CD4-positive, alpha-beta T cell treated with Interleukin-17A for 1 hour (primary cell): ENCODE measurements at places on chromosomes 16 and 17.
A peak's percentile ranks its signal among the peaks of the same experiment; 100 is the strongest.

- DNase-seq: peak; percentile 13
Observed at GRCh38 chr17:18860161-18860972, 2.4 kb downstream of the PRPSAP2 start.

DNA sequence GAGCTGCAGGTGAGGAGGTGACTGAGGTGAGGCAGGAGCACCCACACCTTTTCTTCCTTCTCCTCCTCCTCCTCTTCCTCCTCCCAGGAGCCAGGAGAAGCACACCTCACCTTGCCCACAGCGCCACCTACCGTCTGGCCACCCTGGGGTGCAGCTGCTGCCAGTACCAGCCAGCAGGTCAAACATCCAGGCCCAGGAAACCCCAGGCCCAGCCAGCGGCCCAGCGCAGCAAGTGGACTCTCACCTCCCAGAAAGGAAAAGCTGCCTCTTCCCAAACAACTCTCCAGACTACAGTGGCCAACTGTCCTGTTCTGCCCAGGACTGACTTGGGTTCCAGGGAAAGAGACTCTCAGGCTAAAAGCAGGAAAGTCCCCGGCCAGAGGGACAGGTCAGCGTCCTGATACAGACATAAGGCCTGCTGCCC is 22.7 kb downstream of the PEMT start:
- peak; percentile 36 for DNase-seq

DNA sequence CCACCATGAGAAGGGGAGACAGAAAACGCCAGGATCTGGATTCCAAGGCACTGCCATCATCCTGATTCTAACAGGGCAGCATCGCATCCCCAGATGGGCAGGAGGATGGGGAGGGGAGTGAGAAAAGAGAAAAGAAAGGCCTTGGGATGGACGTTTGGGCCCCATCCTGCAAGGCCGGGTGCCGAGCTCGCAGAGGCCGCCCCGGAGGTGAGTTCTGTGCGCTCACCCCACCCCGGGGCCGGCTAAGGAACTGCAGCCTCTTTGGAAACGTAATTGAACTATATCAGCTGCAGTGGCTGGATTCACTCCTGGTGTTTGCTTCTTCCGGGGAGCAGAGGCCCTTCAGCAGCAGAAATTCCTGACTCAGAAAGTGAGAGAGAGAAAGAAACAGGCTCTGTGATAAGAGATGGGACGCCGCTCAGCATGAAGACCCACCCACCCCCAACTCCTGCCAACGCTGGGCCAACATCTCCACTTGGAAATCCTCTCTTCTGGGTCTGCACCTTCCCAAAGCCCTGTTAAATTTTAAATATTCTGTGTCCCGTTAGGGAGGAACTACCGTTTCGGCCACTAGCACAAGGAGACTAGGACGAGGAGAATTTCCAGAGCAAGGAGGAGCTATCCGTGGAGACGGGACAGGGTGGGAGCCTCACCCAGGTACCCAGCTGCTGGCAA is 8.5 kb upstream of the SSTR2 start:
- DNase-seq: peak; percentile 51

DNA sequence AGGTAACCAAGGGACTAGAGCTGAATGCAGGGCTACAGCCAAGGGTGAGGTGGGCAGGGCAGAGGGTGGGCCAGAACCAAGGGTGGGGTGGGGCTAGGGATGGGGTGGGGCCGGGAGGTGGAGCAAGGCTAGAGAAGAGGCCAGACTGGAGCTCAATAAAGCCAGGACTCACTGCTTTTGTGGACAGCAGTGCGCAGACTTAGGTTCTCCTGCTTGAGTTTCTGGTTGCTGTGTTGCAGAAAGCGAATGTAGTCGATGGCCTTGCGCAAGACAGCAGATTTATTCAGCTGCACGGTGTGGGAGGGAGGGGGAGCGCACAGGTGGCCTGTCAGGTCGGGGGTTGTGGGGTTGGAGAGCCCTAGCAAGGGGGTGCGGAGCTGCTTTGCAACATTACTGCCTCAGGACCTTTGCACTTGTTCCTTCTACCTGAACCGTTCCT is 18.7 kb downstream of the SREBF1 start:
- DNase-seq: no peak

DNA sequence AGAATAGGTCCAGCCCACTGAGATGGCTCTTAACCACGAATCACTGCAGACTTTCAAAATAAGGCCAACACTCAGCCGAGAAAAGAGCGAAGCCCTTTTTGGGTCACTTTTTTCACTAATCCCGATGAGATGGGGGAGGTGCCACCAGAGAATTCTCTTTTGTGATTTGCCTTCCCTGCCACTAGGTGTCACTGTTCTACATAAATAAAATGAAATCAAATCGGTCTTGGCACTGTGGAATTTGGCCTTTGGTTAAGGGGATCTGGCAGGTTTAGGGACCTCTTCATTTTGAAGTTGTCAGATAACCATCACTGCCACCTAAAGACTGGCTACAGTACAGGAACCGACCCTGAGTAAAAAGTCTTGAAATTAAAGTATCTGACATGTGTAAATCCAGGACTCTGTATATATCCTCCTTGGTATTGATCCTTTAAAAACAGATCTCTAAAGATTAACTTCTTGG is 147.0 kb downstream of the HS3ST4 start:
- peak; percentile 51 for DNase-seq

GRCh38 chr16:68299571-68300453 is 10.9 kb downstream of the SLC7A6OS start:
- DNase-seq: no peak

DNA sequence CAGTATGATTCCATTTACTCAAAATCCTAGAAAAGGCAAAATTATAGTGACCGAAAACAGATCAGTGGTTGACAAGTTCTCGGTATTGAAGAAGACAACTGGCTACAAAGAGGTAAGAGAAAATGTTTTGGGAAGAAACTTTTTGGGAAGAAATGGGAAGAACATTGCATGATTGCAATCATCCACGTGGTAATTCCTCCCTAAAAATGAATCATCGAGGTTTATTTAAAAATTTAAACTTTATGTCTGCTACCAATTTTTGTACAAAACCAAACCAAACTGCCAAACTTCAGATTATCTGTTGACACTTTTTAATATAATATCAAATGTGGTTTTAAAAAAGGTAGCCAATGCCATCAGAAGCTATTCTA is 8.1 kb downstream of the SMURF2 start:
- DNase-seq: no peak

- no peak for DNase-seq
Observed at GRCh38 chr16:74304164-74304834, 7.7 kb downstream of the PSMD7 start.

GRCh38 chr16:75443298-75443697 is 10.0 kb upstream of the CFDP1 start:
- DNase-seq: no peak

DNA sequence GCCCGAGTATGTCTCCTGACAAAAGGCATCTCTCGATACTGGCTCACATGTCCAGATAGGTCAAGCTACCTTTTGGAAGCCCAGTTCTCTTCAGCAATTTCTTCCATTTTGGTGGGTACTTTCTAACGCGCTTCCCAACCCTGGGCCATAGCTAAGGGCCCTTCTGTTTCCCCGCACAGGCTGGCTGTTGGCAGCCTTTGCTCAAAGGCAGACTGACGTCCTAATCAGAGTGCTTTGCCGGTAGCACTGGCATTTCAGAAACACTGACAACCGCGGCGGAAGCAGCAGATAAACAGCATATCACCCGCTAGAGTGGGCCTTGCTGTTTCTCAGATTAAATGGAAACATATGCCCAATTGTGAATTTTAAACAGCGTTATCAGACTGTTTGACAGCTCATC is 49.3 kb upstream of the MPHOSPH6 start:
- DNase-seq: no peak

DNA sequence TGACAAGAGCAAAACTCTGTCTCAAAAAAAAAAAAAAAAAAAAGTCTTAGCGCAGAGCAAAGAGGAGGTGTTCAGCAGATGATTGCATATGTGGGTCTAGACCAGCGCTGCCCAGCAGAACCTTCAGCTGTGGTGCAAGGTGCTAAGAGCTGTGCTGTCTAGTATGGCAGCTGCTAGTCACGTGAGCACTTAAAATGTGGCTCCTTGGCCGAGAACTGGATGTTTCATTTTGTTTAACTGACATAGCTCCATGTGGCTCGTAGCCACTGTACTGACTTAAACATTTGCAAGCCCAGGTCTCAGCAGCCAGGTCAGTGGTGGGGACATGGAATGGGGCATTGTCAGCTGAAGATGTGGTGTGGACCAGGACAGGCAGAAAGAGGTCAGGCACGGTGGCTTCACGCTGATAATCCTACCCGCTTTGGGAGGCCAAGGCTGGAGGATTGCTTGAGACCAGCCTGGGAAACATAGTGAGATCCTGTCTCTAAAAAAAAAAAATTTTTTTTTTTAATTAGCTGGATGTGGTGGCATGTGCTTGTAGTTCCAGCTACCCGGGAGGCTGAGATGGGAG is 9.2 kb downstream of the C1QTNF1 start:
- no peak for DNase-seq

DNA sequence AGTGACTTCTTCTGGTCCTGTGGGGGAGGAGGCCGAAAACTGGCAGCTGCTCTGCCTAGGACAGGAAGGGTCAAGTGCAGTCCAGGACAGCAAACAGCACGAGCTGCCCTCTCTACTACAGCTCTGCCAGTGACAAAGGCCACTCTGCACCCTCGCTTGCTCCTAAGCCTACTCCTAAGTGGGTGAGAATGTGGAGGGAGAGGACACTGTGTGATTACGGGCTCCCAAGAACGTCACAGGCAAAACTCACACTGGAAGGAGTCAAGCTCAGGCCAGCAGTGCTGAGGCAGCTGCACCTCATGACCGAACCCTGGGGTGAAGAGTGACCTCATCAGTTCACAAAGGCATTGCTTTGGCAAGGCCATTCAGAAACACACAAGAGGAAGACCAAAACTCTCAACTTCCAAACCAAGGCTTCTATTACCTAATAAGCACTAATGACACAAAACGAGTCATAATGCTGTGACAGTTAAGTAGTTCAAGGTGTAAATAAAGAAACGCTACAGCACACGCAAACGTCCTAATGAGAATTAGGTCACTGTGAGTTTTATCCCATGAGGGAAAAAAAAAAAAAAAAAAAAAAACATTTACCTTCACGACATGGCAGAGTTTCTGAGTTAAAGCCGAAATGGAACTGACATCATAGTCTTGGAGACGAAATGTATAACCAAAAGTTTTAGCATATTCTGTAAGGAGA is 35.1 kb downstream of the MARF1 start:
- DNase-seq: no peak

DNA sequence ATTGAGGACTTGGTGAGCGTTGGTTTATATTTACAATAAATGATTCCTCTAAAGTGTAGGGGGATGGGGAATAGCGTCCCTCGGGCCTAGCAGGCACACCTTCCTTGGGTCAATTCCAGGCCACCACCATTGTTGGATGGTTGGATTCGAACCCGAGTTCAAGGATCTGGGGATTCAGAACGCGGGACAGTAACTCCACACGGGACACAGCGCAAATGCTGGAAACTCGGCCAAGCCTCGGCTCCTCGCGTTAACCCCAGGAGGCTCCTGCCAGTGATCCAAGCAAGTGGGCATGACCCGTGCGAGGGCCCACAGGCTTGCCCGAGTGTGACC is 613 bp downstream of the B9D1 start:
- no peak for DNase-seq

DNA sequence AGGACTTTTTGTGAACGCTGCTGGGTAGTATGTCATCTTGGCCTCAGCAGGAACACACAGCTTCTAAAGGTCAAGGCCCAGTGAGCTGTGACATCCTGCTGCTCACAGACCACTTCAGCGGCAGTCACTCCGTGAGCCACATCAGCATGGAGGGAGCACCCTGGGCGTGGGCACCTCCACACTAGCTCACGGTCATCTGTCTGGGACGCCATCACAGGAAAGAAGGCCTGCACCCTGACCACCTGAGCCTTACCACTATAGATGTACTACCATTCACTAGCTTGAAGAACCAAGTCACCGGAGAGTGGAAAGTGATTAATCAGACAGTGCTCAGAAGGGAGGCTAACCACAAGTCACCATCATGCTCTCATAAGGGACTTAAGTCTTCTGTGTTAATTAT is 3.3 kb downstream of the AXIN1 start:
- no peak for DNase-seq

- peak; percentile 70 for DNase-seq
Observed at GRCh38 chr17:74759243-74759801, 10.9 kb downstream of the NHERF1 start.

- no peak for DNase-seq
Observed at GRCh38 chr17:78184868-78185267, 2.0 kb downstream of the TK1 start.

GRCh38 chr17:49834118-49834743 is 13.6 kb downstream of the TAC4 start:
- no peak for DNase-seq

DNA sequence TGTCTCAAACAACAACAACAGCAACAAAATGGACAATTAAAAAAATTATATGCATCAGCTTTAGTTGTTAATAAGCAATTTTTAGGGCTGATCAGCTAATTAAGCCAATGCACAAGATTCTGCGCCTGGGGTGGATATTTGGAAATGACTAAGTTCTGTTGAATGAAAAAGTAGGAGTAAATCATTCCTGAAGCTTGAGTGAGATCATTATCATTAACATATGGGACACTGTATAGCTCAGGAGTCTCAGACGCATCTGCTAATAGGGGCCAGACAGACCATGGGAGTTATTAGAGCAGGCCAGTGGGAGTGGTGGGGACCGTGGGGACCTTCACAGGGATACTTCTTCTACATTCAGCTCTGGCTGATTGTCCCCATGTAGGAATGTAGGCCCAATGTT is 22.8 kb downstream of the IRX5 start:
- DNase-seq: no peak

GRCh38 chr16:72946474-72947194 is 101.3 kb downstream of the ZFHX3 start:
- no peak for DNase-seq

- DNase-seq: no peak
Observed at GRCh38 chr16:27628241-27628942, 78.4 kb downstream of the KATNIP start.

DNA sequence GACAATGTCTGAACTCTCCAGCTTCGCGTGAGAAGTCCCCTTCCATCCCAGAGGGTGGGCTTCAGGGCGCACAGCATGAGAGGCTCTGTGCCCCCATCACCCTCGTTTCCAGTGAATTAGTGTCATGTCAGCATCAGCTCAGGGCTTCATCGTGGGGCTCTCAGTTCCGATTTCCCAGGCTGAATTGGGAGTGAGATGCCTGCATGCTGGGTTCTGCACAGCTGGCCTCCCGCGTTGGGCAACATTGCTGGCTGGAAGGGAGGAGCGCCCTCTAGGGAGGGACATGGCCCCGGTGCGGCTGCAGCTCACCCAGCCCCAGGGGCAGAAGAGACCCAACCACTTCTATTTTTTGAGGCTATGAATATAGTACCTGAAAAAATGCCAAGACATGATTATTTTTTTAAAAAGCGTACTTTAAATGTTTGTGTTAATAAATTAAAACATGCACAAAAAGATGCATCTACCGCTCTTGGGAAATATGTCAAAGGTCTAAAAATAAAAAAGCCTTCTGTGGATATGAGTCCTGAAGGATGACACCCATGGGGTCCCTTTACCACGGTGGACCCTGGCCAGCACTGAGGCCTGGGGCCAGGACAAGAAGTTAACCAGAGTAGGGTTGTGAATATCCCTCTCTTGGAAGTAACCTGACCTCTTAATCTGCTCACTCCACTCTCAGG is 10.5 kb upstream of the ITGAD start:
- DNase-seq: peak; percentile 66

GRCh38 chr17:79777894-79778503 is at the start of gene CBX2:
Gene CBX2, plus strand, starts transcription at chr17:79778148. Its CDS starts 88 bp downstream, at chr17:79778236.
- DNase-seq: peak; percentile 83
